ENCODE measurements at places on chromosomes 6 and 20.

GRCh38 chr6:45645302-45645701 is 267.6 kb upstream of the SUPT3H start:
- DNase-seq = no peak

GRCh38 chr20:32018269-32019155 is 8.3 kb downstream of the CCM2L start:
- no peak for DNase-seq

GRCh38 chr6:81806793-81807565 is 54.5 kb upstream of the TENT5A start:
- DNase-seq = no peak

DNA sequence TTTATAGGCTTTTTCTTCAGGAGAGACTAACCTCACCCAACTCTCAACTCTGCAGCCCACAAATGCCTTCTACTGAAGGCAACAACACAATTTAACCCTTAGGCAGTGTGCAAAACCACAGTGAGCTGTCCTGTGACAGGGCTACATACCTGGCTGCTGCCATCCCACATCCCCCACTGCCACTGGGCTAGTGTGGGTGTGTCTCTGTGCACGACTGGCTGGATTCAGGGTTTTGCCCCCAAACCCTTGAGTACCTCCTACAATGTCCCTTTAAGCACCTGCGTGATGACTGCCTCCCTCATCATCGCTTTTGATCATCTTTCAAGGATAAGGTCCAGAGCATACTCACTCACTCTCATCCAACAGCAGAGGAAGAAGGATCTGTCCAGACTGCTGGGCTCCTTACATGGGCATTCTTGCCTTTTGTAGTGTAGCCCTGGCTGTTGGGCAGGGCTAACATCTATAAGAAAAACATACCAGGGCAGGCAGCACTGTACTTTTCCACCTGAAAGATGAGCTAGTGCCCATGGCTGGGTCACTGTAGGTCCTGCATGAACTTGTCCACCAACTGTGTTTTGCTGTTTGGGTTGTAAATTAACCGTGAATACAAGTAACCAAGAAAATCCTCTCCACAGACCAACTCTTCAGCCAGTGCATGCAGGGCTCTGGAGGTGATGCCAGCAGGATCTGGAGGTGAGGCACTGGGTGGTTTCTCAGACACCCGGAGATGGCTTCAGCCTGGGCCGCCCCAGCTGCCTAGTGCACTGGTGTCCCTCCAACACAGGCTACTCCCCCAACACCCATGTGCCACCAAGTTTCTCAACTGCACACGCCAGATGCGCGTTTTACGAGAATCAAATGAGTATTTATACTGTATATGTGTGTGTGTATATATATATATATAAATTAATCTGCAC is 45.2 kb downstream of the PLCG1 start:
- no peak for DNase-seq

DNA sequence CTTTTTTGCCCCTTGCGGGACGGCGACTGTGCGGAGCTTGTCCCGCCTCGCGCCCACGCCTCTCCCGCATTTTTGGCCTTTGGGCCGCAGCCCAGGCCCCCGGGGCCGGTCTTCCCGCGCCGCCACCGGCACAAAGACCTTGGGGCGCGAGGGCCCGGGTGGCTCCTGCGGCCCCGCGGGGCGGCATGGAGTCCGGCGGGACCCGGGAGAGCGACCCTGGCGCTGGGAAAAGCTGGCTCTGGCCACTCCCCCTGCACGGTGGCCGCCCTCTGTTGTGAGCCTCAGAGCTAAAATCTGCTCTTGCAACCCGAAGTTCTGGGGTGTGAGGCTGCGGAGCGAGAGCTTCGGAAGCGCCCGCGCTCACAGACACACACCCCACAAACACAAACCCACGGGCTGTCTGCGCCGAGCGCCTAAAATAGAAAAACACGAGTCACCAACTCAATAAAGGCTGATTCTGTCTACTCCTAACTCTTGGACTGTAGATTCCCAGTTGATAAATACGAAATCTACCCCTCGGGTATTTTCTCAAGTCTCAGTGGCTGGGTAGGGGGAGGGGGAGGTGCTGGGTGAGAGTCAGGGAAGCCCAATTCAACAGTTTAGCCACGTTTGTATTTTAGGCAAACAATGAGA is 496 bp upstream of the BEND3 start:
- DNase-seq = no peak

- no peak for DNase-seq
Observed at GRCh38 chr20:117518-117917, 24.9 kb upstream of the DEFB126 start.

- DNase-seq = no peak
Observed at GRCh38 chr6:148500402-148500801, 157.8 kb downstream of the SASH1 start.

- DNase-seq = no peak
Observed at GRCh38 chr6:44854712-44855443, 467.4 kb downstream of the CDC5L start.

DNA sequence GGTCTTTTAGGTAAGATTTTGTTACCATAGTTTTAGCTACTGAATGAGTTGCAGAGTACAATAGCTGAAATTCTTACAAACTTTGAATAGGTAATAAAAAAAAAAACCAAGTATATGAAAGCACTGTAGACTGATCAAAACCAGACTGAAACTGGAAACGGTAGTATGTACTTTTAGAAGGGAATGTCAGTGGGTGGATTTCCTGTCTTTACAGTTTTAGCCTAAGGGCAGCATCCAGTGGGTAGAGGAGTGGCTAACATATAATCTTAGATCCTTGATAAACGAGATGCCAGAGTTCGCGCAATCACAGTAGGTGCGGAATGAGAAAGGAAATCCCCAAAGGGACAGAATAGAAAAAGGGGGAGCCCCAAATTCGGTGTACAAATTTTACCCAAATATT is 385.9 kb upstream of the RUNX2 start:
- DNase-seq = no peak

GRCh38 chr6:108294297-108294726 is 542 bp upstream of the AFG1L start:
- DNase-seq = no peak

DNA sequence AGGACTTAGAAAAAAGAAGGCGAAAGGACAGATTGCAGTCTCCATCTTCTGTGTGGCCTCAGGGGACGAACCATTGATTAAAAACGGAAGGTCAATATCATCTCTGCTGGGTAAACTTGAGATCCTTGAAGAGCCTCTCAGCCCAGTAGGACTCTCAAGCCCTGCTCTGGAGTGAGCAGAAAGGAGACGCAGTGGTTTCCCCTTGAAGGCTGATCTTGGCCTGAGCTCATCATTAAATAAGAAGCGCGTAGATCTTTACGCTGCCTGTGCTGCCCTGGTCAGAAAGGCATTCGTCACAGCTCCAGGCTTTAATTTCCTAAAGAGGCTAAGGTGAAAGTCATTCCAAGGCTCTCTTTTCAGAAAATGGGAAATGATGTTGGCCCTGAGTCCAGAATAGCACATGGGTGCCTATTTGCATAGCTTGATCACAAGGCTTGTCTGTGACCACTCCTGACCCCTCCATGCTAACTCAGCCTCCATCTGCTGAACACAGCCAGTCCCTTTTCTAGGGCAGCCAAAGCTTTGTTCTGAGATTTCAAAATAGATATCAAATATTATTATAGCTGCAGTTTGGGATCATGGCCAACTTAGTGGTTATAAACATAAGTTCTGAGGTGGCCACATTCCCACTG is 29.3 kb upstream of the XRN2 start:
- DNase-seq = no peak

DNA sequence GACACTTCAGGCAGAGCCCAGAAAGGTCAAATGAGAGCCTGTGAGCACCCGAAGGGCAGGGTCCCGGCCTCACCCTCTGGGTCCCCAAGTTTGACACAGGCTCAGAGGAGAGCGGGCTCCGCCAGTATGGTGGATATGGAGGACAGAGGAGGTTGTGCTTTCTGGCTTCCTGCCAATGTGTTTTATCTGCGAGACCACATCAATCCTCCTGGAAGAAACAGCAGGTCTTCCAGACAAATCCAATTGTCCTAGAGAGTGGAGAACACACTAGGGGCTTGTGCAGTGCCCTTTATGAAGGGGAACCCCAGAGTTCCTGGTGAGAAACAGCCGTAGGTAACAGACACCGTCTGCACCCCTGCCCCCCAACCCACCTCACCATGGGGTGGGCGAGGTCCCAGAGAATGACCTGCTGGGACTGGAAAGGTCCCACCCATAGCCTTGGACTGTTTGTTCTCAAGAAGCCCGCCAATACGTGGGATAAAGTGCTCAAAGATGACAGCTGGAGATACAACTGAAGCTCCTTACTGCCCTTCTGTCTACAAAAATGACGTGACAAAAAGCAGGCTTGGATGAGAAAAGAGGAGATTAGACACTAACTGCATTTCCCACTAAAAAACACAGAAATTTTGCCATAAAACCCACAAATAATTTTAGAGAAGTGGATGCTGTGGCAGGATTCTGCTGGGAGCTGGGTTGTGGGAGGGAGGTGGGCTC is 23.9 kb upstream of the SSTR4 start:
- no peak for DNase-seq

DNA sequence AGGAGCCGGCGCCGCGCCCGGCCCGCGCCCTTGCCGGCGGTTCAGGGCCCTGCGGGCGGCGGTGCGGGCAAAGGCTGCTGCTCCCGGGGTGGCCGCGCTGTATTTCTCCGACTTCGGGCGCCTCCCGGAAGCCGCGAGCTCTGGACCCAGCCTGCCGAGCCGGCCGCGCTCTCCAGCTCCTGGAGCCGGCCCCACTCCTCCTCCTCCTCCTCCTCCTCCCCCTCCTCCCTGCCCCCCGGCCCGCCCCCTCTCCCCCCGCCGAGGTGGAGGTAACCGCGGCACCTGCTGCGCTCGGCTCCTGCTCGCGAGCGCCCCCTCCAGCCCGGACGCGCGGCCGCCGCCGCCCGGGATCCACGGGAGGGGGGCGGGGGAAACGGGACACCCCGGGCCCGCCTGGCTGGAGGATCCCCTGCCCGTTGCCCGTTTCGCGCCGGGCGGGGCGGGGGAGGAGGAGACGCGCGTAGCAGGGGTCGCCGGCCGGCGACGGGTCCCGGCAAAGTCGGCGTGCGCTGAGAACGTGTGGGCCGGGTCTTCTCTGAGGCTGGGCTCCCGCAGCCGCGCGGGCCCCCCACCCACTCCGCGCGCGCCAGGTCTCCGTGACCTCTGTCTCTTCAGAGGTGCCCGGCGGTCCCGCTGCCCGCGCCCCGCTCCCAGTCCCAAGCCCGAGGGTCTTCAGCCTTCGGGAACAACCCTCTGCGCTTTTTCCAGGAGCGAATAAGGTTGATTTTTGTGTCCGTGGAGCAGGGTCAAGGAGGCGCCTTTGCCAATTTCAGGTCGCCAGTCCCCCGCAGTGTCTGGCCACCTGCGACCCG is at the start of gene SLC22A23:
Gene SLC22A23, minus strand, starts transcription at position 153 of the 812 bp plus-strand sequence. CDS start 491 bp downstream, outside the sequence.
- DNase-seq = no peak

- no peak for DNase-seq
Observed at GRCh38 chr20:9344083-9344920, 170.1 kb upstream of the LAMP5 start.

DNA sequence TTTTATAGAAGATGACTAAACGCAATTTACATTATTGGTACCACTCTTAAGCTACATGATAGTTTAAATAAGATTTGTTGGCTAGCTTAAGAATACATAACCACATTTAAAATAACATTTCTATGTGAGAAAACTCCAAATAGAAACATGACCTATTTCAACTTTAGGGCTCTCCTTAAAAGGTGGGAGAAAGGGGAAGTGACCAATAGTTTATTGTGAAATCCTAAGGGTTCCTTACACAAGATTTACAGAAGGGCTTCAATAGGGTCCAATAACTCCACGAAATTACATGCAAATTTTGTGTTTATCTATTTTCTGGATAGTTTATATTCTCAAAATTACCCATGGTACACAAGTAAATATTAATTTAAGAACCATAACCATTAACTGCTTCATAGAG is 91.6 kb upstream of the DST start:
- DNase-seq = no peak
